Mucosa of gallbladder (tissue), 1 donor: ENCODE measurements at places on chromosomes 5 and 9.

- peak; percentile 53 for DNase-seq
Measured at GRCh38 chr5:179605026-179605833, 18.2 kb downstream of the HNRNPH1 start.

DNA sequence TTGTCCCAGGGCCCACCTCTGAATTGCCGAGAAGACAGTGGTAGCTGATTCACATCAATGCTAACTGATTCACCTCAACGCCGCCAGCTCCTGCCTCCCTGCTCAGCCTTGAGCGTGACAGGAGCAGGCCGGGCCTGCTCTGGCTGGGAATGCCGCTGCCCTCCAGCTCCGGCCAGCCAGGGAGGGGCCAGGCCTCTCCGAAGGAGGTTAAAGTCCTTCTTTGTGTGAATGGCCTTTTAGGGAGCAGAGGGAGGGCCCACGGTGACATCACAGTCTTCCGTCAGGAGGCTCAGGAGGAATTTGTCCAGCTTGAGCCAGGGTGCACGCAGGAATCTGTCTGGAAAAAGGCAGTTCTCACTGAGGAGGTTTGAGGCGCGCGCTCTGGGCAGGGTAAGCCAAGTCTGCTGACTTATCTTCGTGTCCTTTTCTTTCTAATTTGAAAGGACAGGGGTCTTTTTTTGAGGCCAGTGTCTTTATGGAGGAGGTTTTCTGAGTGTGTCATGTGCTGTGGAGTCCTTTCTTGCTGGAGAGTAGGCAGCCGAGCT, 82.7 kb downstream of the C9orf152 start:
- DNase-seq = peak; percentile 95

GRCh38 chr5:76787237-76787636, 31.6 kb upstream of the F2RL1 start:
- peak; percentile 50 for DNase-seq

GRCh38 chr9:91001146-91001611, 199.6 kb downstream of the SYK start:
- no peak for DNase-seq

GRCh38 chr5:62642468-62642867, 63.8 kb downstream of the LRRC70 start:
- DNase-seq = no peak
